ENCODE measurements at places on chromosomes 1 and 21.
A peak's percentile ranks its signal among the peaks of the same experiment; 100 is the strongest.

DNA sequence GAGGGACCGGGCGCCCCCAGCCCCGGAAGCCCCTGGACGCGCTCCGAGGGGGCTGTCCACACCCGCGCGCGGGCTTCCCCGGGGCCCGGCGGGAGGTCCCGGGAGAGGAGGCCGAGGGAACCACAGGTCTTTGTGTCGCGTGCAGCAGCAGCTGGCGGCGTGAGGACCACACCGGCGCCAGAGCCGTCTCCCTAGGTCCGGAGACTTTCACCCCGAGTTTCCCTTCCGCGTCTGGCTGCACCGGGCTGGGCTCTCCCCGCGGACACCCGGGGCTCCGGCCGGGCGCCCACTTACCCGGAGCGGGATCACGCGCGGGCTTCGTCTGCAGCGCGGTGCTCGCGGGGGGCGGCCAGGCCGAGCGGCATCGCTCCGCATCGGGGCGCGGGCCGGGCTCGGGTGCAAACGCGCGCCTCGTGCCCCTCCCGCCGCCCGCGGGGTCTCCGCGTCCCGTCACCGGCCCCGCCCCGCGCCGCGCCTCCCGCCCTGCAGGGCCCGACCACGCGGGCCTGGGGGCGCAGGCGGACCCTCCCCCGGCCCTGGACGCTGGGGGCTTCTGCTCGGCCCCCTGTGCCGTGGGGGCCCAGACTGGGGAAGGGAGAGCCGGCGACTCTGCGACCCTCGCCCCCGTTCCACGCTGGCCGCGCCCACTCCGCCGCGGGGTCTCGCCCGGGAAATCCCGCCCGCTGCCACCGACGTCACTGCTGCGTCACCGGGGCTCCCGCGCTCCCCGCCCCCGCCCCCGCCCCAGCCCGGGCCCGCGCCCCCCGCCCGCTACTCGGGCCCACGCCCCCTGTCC lies at the start of gene GNG4:
GNG4 (minus strand) TSS at position 417 of the 796 bp plus-strand sequence. CDS start 65,946 bp downstream, outside the sequence.
- no peak for DNase-seq

DNA sequence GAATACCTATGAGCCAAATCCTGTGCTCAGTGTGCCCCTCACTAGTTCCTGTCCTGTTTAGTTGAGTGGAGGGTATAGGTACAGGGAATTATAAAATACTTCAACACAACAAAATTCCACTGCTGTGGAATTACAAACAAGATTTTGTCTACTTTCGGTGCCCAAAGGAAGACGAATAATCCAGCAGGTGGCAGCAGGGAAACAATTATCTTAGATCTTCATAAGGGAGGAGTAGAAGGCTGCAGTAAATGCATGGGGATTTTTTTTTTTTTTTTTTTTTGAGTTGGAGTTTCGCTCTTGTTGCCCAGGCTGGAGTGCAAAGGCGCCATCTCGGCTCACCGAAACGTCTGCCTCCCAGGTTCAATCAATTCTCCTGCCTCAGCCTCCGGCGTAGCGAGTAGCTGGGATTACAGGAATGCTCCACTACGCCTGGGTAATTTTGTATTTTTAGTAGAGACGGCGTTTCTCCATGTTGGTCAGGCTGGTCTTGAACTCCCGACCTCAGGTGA lies 2.0 kb upstream of the PIP5K1A start:
- DNase-seq, result peak; percentile 37

DNA sequence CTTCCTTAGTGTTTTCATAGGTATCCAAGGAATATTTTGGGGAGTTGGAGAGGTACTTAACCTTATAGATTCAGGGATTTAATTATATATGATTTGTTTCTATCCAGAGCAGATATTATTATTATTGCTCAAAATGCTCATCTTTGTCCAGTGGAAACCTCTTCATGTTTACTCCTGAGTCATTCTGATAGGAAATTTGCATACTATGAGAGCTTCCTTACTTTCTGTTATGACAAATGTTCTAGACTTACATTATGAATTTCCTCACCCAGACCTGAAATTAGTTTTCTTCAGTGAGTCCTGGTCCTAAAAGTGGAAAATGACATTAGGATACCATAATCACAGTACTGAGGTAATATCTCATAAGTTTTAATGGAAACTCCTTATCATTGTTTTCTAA lies 57.5 kb upstream of the PLPPR5 start:
- DNase-seq, result no peak

DNA sequence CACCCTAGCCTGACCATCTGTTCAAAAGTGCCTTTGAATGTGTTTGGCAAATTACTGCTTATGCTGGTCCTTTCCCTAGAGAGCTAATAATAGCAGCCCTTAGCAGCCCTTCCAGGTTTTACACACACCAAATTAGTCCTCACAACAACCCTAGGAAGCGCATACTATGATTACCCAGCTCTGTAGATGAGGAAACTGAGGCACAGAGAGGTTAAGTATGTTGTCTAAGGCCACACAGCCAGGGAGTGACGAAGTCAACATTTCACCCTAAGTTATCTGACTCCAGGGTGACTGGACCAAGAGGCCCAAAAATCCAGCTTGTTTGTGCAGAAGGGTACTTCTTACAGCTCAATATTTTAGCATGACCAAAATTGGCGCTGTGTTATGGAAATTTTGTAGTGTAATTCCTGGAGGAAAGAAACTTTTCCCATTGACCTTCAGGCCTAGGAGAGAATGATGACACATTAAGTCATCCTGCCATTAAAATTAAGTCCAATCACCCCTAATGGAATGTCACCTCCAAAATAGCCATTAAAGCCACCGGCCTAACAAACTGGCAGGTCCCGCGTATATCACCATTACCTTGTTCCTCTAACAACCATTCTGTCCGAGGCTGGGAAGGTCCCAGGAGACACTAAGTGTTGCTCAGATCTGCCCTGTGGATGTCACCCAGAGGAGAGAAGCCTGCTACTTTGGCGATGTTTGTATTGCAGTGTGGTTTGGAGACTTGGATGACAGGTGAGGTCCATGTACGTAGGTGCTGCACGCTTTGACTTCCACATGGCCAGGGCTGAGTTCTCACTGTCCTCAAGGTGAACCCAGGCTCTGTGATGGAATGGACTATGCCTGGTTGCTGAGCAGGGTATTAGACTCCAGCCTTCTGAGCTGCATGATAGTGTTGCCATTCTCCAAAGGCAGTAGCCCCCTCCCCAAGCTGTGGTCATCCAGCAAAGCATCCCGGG lies 258.3 kb downstream of the TOMM20 start:
- DNase-seq, result no peak

DNA sequence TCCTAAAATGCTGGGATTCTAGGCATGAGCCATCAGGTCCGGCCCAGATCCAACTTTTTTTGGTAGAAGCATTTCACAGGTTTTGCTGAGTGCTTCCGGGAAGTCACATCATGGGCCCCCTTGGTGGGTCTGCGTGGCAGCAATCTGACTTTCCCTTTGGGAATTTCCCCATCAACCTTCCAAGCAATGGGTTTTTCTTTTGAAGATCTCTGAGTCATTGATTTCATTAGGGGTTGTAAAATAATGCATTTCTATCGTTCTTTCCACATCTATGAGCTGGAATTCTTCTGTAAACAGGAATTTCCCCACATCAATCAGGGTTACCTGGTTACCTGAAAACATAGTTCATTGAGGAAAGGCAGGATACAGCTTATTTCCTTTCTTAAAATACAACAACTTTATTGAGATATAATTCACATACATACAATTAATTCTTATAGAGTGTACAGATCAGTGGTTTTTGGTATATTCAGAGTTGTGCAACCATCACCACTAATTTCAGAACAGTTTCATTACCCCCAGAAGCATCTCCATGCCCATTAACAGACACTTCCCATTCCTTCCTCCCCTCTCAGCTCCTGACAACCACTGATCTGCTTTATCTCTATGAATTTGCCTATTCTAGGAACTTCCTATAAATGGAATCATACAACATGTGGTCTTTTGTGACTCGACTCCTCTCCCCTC lies 9.9 kb upstream of the ZBTB17 start:
- DNase-seq, result no peak

GRCh38 chr1:52913537-52913936 lies 8.0 kb downstream of the ECHDC2 start:
- DNase-seq, result no peak

DNA sequence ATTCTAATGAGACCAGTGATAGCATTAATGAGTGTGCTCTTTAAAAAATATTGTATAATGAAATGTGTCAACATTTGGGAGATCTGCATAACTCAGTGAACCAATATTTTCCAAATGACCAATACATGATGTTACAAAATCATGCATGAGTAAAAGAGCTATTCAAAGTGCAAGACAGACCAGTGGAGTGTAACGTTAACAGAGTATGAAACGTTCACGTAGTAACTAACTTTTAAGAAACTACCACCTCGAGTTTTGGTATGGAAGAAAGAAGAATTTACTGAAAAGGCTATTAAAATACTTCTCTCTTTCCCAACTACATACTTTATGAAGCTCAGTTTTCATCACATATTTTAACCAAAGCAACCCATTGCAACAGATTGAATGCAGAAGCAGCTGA lies 9.6 kb upstream of the SLC6A9 start:
- no peak for DNase-seq

GRCh38 chr1:186577216-186577615 lies 103.0 kb downstream of the PTGS2 start:
- DNase-seq, result no peak

GRCh38 chr1:200354243-200354642 lies 55.6 kb downstream of the ZNF281 start:
- DNase-seq, result no peak

DNA sequence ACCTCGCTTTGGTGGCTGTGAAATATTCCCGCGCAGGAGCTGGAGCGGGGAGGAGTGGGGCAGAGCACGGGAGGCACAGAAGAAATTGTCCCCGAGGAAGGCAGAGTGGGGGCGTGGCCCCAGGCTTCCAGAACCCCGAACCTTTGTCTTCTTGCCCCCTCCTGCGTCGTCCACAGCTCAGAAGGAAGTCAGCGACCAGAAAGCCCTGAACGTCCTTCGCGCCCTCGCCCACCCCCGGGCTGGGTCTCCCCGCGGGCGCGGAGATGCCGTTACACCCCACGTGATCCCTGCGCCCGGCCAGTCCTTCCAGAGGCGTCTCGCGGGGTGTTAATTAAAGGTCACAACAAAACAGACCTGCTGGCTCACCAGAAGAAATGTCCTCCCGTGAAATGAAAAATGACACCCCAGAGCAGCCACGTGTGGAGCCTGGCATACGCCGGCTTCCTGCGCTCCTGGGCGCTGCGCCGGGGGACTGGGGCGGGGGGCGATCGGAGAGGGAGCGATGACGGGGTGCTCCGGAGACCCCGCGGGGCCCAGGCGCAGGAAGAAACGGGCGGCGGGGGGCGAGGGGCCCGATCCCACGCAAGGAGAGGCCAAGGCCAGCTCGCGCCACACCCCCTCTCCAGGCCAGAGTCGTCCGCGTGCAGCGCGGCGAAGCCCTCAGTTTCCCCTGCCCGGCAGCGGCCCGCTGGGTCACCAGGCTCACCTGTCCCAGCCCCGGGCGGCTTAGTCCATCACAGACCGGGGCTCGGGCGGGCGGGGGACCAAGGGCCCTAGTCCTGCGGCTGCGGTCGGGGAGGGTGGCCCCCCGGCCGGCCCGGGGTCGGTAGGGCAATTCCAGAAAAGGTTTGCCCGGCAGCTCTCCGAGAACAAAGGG lies 995 bp upstream of the KIF26B start:
- no peak for DNase-seq

- peak; percentile 46 for DNase-seq
These were observed 1.2 kb downstream of the MAPKAPK2 start for GRCh38 chr1:206685769-206686477.

DNA sequence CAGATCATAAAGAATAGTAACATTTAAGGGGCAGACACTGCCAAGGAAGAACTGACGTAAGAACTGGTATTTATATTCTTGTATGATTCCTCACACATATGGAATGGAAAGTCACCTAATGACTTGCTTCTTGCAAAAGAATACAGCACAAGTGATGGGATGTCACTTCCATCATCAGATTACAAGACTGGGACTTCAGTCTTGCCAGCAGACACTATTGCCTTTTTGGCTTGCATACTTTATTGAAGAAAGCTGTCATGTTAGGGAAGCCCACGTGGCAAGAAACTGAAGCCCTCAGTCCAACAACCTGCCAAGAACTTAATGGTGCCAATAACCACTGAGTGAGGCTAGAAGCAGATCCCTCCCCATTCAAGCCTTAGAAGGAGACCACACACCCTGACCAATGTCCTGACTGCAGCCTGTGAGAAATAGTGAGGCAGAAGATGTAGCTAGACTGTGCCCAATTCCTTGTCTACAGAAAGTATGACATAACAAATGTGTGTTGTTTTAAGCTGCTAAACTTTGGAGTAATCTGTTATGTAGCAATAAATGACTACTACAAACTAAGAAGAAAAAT lies 12.0 kb downstream of the EGLN1 start:
- no peak for DNase-seq

- DNase-seq, result no peak
These were observed 193.2 kb downstream of the KAZN start for GRCh38 chr1:14791654-14792053.

DNA sequence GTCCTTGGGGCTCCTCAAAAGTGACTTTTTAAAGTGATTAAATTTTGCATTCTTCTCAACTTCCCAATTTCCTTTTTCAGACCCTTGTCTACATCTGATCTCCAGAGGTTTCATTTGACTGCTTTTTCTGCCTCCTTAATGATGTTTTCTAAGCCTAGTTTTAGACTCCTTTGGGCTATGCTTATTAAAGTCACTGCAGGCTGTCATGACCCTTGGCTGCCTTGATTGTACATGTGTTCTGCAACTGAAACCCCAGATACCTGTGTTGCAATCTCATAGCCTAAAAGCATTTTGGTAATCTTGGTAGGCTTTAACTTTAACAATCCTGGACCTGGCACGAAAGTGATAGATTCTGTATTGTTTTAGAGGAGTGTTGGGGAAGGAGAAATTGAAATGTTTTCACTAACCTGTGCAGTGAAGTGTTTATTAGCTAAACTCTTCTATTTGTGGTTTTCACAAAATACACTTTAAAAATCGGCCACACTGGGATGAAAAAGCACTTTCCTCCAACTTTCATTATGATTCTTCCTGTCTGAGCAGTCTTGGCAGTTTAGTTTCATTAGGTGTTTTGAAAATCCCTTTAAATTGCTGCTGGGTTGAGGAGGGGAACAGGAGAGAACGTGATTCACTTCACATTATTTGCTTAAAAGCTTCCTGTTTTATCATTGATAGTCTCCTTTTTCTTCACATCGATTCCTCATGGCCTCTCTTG lies 4.9 kb downstream of the MACO1 start:
- DNase-seq, result no peak

DNA sequence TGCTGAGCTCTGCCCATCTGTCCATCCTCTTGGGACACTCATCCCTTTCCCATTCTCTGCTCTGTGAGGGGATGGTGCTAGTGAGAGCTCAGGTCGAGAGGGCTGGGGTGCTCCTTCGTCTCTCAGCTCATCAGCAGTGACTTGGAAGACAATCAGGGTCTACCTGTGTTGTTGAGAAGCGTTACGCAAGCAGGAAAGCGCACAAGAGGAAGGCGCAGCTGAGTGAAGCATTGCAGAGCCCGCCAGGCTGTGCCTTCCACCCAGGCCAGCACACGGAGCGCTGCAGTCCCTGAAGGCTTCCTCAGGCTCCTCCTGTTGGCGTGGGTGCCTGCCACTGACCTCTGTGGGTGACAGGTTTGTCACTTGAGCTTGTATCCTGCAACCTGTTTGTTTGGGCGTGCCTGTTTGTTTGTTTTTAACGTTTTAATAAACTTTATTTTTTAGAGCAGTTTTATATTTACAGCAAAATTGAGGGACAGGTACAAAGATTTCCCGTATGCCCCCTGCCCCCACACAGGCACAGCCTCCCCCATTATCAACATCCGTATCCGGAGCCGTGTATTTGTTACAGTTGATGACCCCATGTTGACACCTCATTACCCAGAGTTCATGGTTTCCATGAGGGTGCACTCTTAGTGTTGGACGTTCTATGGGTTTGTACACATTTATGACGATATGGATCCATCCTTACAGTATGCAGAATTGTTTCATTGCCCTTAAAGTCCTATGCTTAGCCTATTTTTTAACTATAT lies 36.7 kb downstream of the ADARB1 start:
- DNase-seq, result no peak

GRCh38 chr1:63984257-63984929 lies 210.6 kb downstream of the ROR1 start:
- DNase-seq, result no peak
